Activated T-cell treated with anti-CD3 and anti-CD28 coated beads, Interleukin-2, amount 50 U/mL, for 4 hours (primary cell): ENCODE measurements at places on chromosomes 5 and 9. TPM values are rescaled to one million over a fixed set of nuclear protein-coding genes. Genes with fewer than 3 reads are reported as not detected.

The ARL14EPL gene
- total RNA-seq = not detected

The GNA14 gene
- 0.11 TPM for total RNA-seq

The RAB3C gene
- total RNA-seq = not detected

The CDH9 gene
- not detected for total RNA-seq

The WASHC1 gene
- total RNA-seq = 15.8 TPM

The COMMD10 gene
- total RNA-seq = 19.1 TPM

GRCh38 chr5:178324481-178325310 is 92.1 kb upstream of the PHYKPL start:
- no peak for DNase-seq

- DNase-seq = no peak
Measured at GRCh38 chr5:10775646-10776045, 14.6 kb upstream of the DAP start.

- DNase-seq = no peak
Measured at GRCh38 chr5:158324236-158324635, 465.3 kb upstream of the CLINT1 start.

DNA sequence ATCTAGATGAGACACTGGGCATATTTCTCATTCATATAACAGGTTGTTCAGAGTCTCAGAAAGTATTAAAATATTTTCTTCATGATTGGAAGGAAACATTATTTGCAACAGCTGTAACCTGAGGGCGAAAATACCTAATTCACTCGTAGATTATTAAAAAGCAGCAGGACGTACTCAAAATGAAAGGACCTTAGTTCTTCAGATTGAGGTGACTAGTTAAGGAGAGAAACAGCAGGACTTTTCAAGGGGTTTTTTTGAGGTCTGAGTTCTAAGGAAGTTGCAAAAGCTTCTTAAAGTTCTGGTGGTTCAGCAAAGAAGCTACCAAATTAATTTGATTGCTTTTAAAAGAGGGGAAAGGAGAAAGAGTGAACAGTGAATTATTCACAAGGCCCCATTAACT is 174.9 kb downstream of the TMEM161B start:
- no peak for DNase-seq

DNA sequence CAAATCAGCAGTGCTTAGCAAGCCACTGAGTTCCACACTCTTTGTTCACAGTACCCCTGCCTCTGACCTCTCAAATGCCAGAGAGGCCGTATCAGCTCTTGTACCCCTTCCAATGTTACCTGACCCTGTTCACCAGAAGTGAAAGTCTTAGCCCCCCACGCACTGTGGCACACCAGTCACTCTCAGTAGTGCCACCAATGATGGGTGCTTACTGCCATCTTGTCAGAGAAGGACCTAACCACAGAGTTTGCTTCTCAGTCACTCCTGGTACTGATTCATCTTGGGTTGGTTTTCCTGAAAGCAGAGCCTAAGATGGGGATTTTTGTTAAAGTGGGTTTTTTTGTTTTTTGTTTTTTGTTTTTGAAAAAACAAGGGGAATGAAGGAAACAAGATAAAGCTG is 28.8 kb upstream of the PANK3 start:
- no peak for DNase-seq

GRCh38 chr5:142783601-142784341 is 13.6 kb downstream of the ARHGAP26 start:
- DNase-seq = no peak

DNA sequence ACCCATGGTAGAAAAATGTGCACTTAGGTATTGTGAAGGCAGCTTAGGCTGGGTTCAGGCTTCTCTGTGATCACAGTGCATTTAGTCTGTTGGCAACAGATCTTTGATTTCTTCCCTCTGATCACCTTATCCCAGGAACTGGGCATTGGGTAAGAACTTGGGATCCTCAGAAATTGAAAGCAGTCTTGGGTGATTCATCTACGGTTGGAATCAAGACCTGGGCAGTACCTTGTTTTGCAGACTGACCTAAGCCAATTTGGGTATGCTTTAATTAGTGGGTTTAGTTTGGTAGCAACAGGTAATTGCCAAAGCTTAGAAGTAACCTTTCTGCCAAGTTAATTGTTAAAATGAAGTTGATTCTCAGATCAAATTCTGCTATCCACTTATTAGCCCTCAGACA is 17.8 kb downstream of the ENTREP1 start:
- no peak for DNase-seq

DNA sequence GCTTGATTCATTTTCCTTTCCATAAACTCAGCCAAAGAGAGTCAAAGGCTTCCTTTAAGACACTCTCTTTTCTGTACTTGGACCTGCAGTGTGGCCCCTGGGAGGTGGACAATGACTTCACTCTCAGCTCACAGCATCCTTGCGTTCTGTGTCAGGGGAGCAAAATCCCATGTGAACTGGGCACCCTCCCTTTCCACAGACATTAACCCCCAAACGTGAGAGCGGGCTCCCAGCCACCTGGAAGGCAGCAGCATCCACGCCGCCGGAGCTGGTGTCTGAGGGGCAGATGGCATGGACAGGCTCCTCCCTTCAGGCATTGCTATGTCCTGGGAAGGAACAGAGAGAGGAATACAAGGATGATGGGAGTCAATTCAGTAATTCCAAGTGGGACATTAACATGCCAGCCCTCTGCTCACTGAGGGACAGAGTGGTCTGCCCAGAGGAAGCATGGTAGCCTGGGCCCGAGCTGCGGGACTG is 39.5 kb downstream of the TRIP13 start:
- DNase-seq = no peak

GRCh38 chr5:67065696-67066095 is 130.9 kb downstream of the CD180 start:
- DNase-seq = no peak

DNA sequence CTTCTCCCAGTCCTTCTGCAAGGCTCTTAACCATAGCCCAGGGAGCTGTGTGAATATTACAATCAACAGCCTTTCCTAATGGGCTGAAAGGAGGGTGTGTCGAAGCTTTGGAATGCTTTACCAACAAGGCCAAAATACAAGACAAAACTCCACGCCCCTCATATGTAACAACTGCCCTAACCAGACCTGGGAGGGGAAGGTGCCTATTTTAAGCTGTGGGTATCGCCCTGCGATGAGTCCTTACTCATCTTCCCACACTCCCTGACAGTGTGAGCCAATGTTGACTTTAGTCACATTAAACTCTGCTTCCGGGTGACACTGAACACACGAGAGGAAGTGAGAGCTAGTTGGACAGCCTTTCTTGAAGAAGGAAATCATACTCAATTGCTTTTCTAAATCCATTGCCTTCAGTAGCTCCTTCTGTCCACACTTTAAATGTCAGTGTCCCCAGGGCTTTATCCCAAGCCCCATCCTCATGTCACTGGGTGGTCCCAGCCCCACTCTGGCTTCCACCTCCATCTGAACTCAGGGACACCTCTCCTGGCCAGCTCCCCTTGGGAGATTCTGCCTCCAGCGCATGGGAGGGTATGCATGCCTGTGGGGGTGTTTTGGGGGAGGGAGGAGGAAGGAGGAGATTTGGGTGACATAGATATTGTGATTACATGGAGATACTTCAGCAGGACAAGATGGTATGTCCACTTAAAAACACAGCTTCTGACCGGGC is 6.5 kb upstream of the TBC1D9B start:
- no peak for DNase-seq

- no peak for DNase-seq
Measured at GRCh38 chr9:3277200-3277599, 248.6 kb downstream of the RFX3 start.
